ENCODE measurements at places on chromosomes 7 and 10.

DNA sequence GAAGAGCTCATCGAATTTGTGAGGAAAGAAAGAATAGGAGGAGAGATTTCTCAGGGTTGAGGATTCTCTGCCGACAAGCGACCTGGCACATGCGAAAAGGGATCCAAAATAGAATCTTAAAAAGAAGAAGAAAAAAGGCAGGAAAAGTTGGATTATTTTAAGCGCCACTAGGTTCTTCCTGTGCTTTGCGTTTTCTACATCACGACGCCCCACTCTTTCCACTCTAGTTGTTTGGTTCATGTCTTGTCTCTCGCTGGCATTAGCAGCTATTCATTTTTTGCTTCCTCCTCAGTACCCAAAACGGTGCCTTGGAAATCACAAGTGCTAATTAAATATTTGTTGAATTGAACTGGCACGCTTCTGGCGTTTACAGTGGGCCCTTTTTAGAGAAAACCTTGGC is 674 bp upstream of the FRA10AC1 start:
- no peak for DNase-seq

GRCh38 chr10:3281941-3282673 is 109.5 kb upstream of the PITRM1 start:
- DNase-seq, result no peak

GRCh38 chr10:112711366-112711765 is 238.7 kb upstream of the TCF7L2 start:
- peak; percentile 88 for DNase-seq

- DNase-seq, result peak; percentile 80
These were observed 49.1 kb upstream of the ELN start for GRCh38 chr7:73978661-73979563.

GRCh38 chr7:128827971-128828711 is 2.1 kb upstream of the FLNC start:
- peak; percentile 45 for DNase-seq

DNA sequence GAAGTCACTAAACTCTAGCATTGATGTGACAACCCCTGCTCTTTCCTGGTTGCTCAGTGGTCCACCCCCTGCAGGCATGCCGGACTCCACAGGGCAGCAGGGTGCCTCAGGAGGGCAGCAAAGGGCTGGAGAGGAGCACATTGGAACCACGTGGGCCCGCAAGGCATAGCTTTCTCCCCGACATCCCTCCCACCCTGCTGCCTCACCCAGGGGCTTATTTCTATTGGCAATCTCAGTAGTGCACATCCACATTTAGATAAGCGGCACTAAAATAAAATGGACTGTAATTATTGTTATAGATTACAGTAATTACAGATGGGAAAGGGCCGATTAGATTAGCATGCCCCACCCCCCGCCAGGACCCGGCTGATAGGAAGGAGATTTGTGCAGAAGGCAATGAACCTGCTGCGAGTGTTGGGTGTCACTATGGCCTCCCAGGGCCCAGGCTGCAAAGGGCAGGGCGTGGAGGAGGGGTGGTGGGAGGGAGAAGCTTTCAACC is 580.1 kb downstream of the GRID1 start:
- no peak for DNase-seq

GRCh38 chr7:70890147-70890969 is 241.6 kb upstream of the GALNT17 start:
- no peak for DNase-seq

All from PC-3 (cell line).